ENCODE measurements at places on chromosomes 6 and 20.

GRCh38 chr20:20411836-20412235 is 43.9 kb downstream of the INSM1 start:
- ATAC-seq = no peak

- ATAC-seq = 0 out of 3 replicates have a peak, but pooled peaks have one; percentile 39
These were observed 33.2 kb upstream of the SNX9 start for GRCh38 chr6:157789861-157790260.

DNA sequence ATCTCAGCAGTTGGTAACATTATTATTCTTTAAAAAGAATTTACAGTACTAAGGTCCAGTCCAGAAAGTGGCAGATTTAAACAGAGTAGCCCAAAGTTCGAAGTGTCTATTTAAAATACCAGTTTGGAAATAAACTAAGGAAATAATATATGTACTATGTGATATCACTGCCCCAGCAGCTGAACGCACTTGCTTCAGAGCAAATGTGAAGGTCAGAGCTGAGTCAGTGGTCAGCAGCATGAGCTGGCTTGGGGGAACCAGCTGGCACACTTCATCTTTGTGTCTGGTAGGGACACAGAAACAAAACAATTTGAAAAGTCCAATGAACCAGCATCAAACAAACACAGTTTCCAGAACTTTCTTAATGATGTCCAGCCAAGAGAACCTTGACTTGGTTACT is 15.4 kb downstream of the TMEM14B start:
- no peak for ATAC-seq

DNA sequence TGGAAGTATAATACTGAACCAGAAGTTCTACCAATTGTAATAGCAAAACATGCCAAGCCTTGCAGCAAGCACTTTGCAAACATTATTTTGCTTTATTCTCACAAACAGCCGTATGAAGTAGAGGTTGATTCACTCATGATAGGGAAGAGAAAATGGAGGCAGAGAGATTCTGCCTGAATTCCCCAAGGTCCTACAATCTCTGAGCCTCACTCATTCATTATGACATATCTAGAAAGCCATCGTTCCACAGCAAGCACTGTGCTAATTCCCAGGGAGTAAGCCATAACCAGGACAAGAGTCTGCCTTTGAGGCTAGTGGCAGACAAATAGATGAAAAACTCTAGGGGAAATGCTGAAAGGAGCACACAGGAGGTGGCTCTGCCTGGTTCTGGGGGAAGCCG is 288.0 kb downstream of the TSHZ2 start:
- no peak for ATAC-seq

GRCh38 chr20:36802326-36803222 is 29.0 kb upstream of the DSN1 start:
- ATAC-seq = peak; percentile 58

GRCh38 chr6:125750692-125751333 is 1.4 kb downstream of the HEY2 start:
- ATAC-seq = no peak

GRCh38 chr6:89786970-89787369 is 32.6 kb downstream of the MDN1 start:
- ATAC-seq = no peak

DNA sequence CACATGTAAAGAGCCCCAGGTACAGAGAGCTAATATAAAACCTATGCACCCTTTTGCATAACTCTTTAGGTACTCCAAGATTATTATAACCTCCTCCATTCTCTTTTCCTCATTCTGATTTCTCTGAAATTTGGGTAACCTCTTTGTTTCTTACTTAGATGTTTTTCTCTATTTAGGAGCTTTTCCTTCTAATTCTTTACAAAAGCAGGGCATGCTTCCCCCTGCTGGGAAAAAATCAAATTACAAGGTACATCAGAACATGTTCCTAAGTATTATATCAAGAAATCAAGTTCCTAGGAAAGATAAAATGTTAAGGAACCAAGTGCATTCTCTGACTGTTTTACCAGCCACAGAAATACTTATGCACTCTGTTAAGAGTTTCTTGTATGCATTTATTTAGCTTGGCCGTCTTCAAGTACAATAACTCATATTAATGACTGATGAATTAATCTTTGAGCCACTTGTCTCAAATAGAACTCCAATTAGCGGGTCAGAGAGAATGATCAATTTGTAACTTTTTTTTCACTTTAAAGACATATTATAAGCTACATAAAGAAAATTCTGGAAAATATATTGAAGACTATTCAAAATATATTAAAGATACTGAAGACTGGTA is 2.1 kb downstream of the KHDRBS2 start:
- ATAC-seq = no peak

DNA sequence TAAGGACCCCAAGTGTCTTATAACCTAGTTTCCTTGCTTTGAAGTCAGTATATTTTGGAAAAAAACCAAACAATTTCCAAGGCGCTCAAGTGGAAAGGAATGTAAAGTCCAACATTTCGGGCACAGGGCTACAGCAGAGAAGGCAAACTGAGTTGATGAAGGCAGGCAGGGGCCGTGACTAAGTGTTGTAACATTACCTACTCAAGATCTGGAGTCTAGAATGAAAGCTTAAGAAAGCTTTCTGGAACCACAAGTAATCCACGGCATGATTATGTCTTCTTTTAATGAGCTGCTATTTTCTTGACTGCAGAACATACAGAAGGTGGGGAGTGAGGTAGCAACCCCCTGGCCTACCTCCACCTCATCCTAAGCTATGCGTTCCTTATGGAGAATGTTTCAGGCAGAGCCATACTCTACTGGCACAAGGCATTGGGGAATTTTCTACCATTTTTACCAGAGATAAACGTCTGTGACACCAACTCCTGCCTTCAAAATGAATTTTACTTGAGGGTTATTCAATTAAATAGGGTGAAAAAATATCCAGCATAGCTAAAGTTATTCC is 4.3 kb downstream of the PPP1R10 start:
- ATAC-seq = 0 out of 3 replicates have a peak, but pooled peaks have one; percentile 2

DNA sequence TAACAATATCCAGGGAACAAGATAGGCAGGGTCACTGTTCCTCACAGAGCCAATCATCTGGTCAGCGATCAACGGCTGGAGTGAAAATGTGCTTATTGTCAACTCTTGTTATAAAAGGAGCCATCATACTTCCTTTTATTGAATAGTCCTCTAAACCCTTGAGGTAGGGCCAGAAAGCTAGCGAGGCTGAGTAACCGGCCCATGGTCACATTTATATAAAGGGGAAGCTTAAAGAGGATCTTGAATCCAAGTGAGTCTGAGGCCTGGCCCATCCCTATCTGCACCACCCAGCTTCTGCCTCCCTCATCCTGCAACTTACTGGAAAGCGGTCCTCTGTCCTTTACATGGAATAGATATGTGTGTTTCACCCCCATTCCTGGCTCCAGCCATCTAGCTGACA is 9.5 kb downstream of the PHACTR3 start:
- ATAC-seq = no peak

GRCh38 chr6:143062551-143062950 is 1.9 kb downstream of the AIG1 start:
- ATAC-seq = no peak

GRCh38 chr6:150605333-150605732 is 5.6 kb downstream of the PLEKHG1 start:
- no peak for ATAC-seq

GRCh38 chr6:163793011-163793983 is 378.8 kb downstream of the QKI start:
- ATAC-seq = no peak

DNA sequence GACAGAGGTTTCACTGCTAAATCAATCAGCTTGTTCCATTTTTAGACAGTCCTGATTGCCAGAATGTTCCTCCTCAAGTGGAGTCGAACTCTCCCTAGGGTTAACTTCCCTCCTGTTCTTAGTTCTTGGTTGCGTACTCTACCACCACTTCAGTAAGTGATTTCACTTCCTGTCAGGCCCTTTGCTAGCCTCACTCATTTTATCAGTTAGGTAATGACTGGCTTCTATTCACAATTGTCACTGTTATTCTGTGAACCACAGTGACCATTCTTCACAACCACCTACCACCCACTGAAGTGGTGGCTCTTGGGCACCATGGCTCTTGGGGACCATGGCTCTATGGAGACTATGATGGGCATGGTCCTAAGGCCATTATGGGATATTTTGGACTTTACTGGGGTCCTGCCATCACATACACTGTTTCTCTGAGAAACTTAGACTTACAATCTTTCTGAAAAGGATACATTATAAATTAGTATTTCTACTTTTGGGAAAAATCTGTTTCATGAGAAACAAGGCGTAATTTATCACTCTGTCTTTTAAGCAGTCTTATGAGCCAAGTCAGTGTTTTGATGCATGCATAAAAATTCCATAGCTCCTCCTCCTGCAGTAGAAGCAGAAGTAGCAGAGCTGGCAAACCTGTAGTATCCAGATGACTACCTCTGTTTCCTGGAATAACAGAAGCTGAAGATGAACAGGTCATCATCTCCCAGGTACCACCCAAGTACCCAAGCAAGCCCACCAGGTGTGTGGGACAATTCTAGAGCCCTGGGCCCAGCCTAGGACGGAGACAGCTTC is 66.3 kb downstream of the ATXN1 start:
- no peak for ATAC-seq

DNA sequence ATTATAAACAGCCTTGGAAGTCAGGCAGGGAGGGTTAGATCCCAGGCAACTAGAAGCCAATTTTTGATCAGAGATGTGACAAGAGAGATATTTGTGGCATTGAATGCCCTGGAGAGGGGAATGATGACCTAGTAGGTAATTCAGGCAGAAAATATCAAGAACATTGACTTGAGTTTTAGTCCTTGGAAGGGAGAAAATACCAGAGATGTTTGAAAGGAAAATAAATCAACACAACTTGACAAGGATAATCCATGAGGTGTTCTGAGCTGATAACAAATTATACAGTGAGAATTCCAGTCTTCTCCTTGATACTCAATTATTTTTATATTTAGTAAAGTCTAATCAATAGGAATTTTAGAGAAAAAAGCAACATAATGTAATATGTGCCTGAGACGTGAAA is 10.6 kb upstream of the MARCKS start:
- ATAC-seq = no peak

DNA sequence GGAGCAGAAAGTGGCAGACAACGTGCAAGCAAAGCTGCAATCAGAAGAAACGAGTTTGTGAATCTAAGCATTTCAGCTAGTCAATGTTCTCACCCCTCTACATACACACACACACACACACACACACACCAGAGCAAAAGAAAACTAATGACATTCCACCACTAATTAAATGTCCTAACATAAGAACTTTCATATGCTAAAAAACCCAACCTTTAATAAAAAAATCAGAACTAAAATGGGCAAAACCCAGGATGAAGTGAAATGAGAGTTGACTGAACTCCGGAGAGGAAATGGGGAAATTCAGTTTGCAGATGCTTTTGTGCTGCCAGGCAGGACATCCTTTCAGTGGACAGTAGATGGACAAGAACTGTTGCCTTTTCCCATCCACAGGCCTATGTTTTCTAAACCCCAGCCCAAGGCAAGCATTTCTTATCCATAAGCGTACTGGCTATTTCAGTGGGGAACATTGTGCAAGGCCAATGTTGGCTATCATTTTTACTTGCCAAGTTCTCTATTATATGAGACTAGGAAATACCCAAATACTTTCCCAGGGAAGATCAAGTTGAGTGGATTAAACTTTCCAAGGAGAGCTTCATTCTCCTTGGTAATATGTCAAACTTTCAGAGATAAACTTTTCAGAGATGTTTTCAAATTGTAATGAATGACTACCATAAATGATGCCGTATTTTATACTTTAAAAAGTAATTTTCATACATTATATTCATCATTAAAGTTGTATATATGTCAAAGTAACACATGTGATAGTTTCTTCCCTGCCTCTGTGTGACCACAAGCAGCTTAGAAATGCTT is 27.3 kb downstream of the RIN2 start:
- no peak for ATAC-seq
